SHP77 treated with DMSO at 0.1 percent for 48 hours (cell line): ENCODE measurements at places on chromosomes 6 and 20.

DNA sequence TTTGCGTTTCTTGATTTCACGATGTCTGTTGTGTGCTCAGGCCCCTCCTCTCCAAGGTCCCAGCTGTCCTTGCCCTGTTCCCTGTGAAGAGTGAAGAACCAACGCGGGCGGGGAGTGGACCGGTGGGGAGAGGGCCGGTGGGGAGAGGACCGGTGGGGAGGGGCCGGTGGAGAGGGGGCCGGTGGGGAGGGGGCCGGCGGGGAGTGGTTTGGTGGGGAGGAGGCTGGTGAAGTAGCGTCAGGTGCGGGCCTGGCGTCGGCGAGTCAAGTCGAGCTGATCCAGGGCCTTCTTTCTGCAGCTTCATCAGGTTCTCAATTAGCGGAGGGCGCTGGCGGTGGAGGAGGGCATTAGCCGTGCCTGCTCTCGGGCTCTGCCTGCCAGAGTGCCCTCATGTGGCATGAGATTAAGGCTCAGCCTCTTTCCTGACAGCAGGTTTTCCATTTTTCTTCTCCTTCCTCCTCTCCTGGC is 21.2 kb upstream of the BHLHE23 start:
- DNase-seq: no peak

DNA sequence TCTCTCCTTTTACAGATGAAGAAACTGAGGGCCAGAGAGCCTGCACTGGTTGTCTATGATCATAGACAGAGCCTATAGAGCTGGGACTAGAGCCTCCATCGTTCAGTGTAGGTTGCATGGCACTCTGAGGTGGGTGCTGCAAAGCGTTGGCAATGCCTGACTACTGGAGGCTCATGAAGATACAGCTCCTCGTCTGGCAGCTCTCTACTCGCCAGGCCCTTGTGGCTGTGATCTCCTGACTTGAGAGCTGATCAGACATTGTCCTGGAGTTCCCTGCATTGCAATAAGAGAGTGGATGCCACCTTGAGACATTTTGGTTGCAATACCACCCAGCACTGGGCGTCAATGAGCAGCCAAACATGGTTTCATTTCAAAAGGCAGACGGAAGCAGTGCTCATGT is 270.1 kb upstream of the ARID1B start:
- DNase-seq: no peak

DNA sequence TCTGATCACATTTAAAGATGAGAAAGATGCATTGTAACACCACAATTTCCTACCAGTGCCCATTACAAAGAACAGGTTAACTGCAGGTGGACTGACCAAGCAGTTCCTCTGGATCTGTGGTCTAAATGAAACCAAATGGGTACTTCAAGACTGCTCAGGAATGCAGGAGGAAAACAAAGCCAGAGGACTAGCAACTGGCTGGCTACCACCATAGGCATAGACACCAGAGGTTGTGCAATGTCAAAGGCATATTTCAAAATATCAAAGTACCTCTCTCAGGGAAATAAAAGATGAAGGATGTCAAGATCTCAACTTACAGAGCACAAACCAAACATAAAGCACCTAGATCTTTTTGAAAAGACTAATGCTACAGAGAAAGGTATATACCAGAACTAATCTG is 65.5 kb downstream of the GMDS start:
- DNase-seq: no peak

GRCh38 chr6:141077355-141078333 is 1055.1 kb upstream of the GJE1 start:
- no peak for DNase-seq

DNA sequence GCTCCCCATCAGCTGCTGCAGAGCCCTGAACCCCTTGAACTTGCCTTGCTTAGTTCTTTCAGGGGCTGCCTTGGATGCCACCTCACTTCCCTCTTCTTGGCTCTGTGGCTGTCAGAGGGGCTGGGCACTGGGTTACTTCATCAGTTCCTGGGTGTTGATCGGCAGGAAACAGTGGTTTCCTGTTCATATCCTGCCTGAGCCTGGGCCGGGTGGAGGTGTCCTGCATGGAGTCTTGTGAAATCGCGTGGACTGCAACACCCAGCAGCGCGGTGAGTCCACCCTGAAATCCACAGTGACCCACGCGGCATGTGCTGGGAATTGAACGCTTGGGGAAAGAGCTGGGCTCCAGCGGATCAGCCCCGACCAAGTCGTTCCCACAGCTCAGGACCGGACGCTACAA is 97.5 kb downstream of the CDH26 start:
- DNase-seq: no peak

DNA sequence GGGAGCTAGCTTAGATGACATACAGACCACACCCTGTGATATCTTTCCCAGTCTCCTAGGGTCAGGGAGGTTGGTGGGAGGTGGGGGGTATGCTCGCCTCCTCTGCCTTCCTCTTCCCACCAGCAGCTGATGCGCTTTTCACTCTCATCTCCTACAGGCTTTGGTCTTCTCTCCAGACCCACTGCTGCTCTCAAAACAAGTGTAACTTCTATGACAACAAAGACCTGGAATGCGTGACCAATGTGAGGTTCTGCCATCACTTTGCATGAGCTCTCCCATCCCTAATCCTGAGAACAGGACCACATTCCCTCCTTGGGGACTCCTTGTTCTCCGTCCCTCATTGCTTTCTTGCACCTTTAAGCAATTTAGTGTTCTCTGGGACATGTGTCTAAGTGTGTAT is 2.7 kb downstream of the CTSA start:
- DNase-seq: no peak

DNA sequence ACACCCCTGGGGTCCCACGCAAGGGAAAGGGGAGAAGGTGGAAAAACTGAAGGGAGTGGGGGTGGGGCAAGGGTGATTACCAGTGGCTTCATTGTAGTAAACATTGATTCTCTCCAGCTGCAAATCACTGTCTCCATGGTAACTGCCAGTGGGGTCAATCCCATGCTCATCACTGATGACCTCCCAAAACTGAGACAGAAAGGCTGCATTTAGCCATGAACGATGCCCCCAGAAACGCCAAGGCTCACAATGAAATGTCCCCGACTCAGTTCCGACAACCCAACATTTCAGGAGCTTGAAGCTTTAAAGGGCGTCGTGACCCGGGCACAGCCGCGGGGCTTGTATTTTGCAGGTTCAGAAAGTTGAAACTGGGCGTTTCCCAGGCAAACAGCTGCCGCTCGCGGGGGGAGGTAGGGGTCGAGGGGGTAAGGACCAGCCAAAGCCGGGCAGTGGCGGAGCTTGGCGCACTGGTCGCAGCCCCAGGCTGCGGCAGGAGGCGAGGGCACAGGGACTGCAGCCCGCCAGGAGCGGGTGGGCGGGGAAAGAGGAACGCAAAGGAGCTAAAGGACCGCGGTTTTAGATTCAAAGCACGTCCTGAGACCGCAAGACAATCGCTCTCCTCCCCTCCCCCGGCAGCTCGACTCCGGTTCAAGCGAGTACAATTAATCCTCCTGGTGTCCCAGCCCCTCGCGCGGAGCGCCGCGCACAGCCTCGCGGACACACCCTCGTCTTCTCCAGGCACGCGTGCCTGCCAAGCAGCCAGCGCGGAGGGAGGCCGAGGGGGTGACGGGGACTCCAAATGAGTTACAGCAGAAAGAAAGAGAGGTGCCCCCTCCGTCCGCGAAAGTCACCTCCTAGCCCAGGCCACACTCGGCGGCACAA is 731 bp downstream of the TUBB2B start:
- DNase-seq: no peak

DNA sequence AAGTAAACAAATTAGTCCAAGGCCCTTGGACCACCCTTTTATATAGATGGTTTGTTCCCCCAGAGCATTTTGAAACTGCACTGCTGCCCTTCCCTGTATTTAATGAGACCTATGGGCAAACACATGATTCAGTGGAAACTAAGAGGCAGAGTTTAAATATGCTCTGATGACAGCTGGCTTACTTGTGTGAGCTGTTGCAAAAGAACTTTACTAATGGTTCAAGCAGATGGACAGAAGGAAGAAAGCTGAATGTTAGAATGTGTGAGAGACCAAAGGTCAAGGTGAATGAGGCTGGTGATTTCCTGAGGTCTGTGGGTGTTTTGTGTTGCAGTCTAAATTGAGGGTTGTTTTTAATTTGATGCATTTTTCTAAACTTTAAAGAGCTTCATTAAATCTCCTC is 123.0 kb upstream of the CEP162 start:
- no peak for DNase-seq

DNA sequence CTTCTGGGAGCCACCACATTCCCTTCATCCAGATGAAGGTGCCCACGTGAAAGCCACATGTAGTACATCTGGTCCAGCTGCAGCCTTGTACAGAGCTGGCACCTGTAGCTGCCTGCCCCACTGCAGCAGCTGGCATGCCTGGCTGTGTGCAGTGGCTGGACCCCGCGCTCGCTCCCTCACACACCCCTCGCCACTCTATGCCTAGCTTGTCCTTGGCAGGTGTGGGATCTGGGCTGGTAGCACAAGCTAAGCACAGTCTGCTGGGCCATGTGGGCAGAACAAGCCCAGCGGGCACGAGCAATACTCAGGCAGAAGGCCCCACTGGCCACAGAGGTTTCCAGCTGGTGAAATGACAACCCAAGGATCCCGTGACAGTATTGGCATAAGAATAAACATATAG is 199.4 kb upstream of the PRND start:
- no peak for DNase-seq

GRCh38 chr6:81751388-81752083 is 945 bp downstream of the TENT5A start:
- DNase-seq: no peak

DNA sequence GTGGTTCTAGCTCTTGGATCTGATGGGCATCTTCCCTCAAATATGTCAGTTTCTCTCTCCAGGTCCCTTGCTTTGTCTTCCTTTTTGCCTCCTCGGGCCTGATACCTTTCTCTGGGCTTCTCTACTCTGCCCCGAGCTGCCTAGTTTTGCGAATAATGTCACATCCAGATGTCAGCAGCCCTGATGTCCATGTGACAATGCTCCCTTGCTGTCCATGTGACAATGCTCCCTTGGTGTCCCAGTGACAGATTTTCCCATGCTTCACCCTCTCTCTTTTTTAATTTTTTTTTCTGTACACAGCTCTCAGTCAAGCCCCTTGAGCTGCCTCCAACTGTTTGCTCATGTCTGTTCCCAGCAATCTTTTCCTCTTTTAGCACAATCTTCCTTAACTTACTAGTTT is 6.4 kb downstream of the TRAF3IP2 start:
- no peak for DNase-seq

GRCh38 chr6:123169774-123170095 is 173.7 kb downstream of the CLVS2 start:
- DNase-seq: no peak

GRCh38 chr6:40733770-40734396 is 146.7 kb upstream of the LRFN2 start:
- no peak for DNase-seq

DNA sequence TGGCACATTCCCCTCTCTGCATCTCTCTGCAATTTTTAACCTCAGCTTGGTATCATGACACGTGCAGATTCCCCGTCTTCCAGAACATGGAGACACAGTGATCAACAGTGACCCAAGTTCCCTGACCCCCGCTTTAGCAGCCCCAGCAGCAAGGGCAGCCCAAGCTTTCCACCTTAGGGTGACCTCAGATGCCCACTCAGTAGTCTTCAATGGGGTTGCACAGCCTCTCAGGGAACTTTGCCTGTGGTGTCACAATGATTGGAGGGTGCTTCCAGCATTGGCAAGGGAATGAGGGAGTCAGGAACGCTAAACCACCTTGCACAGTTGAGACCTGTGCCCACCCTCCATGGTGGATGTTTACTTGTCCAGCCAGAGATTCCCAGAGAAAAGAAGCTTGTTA is 287.1 kb upstream of the CDH4 start:
- DNase-seq: no peak

- no peak for DNase-seq
These were observed 102.0 kb downstream of the ERMARD start for GRCh38 chr6:169853196-169854082.
